ENCODE measurements at places on chromosomes 2 and 18.

DNA sequence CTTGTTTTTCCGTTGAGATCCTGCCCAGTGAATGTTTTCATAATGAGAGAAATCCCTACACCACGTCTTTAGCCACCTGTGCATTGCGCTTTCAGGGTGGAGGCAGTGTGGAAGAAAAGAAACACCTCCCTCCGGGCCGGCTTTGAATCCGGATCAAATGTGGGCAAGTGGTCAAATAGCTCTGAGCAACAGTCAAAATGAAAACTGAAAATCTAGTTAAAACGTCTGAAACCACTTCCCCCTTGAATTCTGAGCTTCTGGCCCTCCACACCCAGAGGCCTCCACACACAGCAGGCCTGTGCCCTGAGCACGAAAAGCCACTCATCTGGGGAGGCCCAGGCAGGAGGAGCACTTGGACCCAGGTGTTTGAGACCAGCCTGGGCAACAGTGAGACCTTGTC lies 263.6 kb upstream of the SALL3 start:
- DNase-seq, result no peak

DNA sequence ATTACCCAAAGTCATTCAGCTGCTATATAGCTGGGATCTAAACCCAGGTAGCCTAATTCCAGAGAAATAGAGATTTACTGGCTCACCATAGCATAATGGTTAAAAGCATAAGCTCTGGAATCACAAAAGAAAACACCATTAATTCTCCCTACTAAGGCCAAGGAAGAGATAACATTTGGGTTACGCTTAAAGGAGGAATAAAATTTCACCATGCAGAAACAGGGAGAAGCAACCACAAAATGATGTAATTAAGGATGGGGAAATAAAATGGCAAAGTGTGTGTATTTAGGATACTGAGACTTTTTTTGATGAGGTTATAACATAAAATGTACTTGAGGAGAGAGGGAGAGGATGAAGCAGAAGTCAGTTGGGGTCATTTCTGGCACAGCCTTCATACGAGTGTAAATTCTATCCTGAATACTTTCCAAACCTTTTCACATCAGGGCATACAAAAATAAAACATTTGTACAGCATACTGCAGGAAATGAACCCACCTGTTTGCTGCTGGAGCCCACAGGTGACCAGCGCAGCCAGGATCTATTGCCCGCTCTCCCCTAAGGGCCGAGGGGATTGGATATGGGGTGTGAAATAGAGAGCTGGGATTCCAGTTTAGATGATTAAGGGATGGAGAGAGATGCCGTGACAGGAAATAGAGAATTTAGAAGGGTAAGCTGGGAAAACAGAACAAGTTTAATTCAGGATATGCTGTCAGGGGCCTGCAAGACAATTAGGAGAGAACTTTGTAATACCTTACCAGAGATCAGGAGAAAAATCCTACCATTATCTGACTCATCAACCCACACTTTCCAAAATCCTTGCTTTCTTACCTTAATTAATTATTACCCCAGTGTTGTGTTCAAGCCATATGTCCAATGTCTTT lies 43.8 kb upstream of the SERTAD2 start:
- no peak for DNase-seq

DNA sequence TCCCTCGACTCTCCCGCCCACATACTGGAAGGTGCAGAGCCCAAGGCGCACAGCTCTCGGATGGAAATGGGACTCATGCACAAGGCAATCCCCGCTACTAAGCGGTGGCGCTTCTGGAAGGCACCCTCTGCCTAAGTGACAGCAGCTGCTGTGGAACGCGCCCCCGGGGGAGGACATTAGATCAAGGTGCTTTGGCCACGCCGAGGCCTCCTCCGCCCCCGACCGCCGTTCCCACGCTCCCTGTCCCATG lies 202 bp downstream of the MCEE start:
- no peak for DNase-seq

DNA sequence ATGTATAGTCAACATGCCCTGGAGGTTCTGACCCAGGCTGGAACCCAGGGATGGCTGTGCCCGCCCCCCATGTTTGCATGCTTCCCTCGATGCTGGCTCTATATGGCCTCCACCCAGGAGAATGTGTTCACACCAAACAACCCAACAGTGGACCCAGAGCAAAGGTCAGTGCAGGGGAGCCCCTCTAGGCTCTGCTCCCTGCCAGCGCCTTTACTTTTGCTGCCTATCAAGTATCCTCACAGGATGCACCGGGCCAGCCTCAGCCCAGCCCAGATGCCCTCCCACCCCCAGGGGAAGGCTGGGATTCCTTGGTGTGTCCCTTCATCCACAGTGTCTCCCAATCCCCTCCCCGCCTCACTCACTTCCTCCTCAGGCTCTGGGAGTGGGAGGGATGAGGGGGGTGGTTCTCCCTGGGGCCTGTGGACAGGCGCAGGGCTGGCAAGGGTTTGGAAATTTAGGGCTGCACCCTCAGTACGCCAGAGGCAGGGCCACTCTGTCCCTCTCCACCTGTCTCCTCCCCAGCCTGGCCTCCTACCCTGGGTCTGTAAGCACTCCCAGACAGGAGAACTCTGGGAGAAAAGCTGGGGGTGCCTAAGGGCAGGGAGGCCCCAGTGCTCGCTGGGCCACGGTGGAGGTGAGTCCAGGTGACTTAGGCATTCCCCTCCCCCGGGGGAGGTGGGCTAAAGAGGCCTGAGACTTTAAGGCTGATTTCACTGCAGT lies 2.3 kb downstream of the ATP6V1B1 start:
- no peak for DNase-seq

DNA sequence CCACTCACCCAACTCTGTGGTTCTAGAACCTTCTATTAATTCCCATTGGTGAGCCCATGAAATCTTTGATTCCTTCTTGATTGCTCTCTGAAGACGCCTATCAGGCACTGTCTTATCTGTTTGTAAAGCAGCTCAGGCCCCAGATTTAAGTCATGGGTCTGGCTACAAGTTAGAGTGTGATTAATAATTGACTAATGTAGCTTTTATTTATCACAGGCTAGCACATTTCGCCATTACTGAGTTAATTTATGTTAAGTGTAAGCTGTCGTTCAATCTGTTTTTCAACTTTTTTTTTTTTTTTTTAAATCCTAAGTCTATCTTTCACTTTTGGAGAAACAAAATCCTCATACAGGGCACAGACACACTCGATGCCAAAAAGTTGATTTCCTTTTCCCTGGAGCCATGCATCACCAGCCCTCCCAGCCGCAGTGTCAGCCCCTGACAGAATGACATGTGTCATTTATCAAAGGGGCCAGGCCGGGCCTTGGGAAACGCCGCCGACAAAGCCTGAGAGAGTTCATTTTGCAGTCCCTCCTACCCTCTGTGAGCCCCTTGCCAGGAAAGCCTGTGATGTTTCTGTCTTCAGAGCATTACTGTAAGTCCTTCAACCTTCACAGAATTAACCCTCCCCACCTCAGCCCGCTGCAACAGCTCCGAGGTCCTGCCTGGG lies 15.8 kb downstream of the TSHZ1 start:
- DNase-seq, result no peak

DNA sequence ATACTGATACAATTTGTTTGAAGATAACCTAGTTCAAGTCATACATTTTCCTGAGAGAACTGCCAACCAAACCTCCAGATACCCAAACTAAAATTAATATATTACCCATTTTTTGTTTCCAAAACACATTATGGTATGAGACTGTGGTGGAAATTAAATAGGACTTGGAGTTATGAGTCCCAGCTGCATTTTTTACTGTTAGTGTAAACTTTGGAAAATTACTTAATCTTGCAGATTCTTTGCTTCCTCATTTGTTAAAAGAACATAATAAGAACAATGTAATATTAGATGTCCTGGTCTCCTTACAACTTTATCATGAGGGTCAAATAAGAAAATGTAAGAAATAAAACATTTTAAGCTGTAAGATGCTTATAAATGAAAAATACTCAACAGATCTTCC lies 98.2 kb upstream of the TRIB2 start:
- no peak for DNase-seq

DNA sequence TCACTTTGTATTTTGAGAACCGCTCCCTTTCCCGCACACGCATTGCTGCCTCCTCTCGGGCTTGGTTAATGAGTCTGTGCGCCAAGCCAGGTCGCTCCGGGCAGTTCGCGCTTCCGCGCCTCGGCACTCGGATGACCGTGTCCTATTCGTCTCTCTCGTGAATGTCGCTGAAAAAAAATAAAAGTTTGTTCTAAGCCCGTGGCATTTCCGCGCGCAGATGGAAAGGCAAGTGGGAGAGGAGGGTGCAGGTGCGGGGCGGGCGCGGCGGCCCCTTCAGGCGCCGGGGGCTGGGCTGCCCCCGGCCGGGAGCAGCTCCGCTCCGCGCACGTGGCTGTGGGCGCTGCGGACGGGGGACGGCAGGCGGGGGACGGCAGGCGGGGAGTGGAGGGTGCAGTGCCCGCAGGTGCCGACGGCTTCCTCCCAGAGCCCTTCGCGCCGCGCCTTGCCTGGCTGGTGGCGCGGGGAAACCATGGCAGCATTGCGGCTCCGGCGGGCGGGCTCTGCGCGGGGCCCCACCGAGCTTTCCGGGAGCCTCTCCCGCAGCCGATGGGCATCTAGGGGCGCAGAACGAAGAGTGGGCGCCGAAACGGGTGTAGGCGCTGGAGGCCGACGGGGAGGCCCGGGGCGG lies 159.6 kb upstream of the SIX2 start:
- no peak for DNase-seq

- DNase-seq, result no peak
Observed at GRCh38 chr2:146414456-146414855, 1430.4 kb upstream of the ACVR2A start.

- DNase-seq, result no peak
Observed at GRCh38 chr2:188403676-188404075, 112.0 kb downstream of the GULP1 start.

All from stimulated activated CD8-positive, alpha-beta memory T cell treated with anti-CD3 and anti-CD28 coated beads, Interleukin-15, amount 100 ng/mL, for 24 hours (primary cell).